T-cell (primary cell): ENCODE measurements at places on chromosomes 5 and 9. TPM values are rescaled to one million over a fixed set of nuclear protein-coding genes. Genes with fewer than 3 reads are reported as not detected.

DNA sequence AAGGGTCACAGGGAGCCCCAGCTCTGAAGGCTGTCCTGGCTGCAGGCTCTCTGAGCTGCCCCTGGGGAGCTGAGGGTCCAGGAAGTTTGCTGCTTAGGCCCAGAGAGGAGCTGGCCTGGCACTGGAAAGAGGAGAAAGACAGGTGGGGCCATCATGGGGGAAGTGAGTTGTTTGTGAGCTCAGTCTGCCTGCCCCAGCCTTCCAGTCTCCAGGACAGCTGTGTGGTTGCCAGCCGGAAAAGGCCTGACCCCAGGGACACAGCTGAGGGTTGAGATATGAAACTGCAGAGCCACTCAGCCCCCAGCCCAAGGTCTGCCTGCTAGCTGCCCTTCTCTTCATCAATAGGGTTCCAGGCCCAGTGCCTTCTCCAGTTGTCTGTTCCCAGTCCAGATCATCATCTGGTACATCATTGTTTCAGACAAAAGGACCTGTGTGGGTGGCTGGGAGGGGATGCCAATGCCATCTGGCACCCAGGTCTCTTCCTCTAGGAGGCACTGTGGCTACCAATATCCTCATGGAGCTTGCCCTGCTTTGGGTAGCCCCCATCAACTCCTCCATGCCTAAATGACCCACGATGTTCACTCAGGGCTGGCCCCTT, 4.3 kb upstream of the DDX41 start:
- DNase-seq: no peak

GRCh38 chr5:79488775-79489174, 25.2 kb downstream of the HOMER1 start:
- no peak for DNase-seq

DNA sequence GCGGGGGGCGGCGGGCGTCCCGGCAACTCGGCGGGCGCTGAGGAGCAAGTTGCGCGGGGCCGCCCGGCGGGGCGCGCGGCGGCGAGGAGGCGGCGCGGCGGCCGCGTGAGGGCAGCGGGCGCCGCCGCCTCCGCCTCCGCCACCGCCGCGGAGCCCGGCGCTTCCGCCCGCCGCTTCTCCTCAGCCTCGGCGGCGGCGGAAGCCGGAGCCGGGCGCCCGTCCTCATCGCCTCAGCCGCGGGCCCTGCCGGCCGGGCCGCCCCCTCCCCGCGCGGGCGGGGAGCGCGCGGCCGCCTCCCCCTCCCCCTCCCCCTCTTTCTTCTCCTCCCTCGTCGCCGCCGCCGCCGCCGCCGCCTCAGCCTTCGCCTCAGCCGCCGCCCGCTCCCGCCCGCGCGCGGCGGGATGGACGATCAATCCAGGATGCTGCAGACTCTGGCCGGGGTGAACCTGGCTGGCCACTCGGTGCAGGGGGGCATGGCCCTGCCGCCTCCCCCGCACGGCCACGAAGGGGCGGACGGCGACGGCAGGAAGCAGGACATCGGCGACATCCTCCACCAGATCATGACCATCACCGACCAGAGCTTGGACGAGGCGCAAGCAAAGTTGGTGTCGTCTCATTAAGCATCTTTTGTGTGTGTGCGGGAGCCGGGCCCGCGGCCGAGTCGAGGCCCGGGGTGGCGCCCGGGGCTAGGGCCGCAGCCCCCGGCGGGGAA, at the start of gene PBX3:
TSS of gene PBX3 (plus strand) at position 321 of the 712 bp plus-strand sequence.
- DNase-seq: peak; percentile 44

DNA sequence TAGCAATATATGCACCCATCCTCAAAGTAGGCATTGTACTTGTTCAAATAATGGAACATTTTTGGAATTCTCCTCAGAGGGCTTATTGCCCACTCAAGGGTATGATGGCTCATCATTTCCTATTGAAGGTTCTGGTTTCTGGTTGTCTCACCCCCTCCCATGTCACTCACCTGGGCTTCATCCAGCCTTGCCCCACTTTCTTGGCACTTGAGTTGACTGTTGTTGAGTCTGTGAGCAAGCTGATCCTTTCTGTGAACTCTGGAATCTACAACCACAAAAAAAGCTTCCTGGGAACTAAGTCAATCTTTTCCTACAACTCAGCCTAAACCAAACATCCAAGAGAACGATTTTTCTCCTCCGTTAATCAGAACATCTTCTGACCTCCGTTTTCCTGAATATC, 73.9 kb upstream of the ANKH start:
- DNase-seq: no peak

DNA sequence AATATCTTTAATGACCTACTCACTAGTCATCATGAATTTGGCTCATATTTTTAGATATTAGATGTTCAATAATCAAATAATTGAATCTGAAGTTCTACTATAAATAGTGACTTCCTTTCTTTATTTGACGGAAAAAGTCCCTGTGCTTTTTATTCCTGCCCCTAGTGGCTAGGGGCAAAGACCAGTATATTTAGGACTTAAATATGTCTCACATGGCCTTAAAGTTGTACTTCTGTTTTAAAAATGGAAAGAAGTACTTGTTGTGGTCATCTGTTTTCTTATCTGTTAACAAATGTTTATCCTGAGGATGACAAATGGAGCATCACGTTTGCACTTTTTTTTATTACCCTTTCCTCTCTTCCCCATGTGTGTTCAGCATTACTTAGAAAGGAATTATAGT, 89.2 kb upstream of the GRHPR start:
- no peak for DNase-seq

The IFNK gene
- total RNA-seq: not detected

- DNase-seq: no peak
Measured at GRCh38 chr5:140550147-140551079, 3.0 kb downstream of the EIF4EBP3 start.

The SLC22A4 gene
- not detected for total RNA-seq

DNA sequence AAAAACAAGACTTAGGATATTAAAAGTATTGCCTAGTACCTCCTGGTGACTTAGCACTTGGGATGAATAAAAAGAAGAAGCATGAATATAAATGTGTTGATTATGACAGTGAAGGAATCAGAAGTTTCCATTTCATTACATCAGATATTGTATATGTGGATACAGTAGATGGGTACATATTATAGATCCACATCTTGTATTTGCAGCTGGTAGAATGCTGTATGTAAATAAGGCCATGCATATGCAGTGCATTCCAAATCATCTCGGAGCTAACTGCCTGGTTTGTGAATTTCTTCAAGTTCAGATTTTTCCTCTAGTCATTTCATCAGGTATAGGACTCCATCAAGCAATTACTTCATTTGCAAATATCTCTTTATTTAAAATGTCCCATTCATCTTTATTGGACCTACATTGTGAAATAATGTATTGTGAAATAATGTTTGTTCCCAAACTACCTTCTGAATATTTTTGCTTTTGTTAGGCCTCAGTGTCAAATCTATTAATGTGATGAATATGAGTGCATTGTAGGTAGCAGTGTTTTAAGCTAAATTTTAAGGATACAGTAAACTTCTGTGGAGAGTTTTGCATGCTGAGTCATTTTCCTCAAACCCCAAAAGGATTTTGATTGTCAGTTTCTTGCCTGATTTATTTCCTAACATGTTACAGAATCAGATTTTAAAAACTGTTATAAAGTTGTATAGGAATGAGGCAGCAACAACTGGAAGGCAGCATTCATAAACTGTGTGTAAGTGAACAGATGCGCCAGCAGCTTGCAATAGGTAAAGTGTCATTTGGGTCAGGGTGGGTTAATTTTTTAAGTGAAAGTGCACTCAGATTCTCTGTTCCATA, 370.8 kb upstream of the RIOK2 start:
- no peak for DNase-seq

DNA sequence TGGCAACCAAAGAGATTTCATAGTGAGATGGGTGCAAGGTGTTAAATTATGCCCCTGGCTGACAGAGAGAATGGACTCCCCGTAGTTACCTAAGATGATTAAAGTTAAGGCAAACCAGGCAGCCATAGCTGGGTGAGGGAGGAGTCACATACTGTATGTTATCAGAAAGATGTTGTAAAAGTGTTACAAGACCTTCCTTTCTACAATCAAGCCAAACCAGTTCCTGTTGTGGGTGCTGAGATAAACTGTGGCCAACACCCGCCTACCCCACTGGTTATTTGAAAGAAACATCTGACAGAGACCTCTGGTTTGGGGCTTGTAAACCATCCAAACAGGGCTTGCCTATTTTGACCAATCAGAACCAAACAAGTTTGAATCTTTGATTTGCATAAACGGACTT, 684.7 kb upstream of the NUDT12 start:
- DNase-seq: no peak

The ATP10B gene
- total RNA-seq: 0.12 TPM

The SLC1A3 gene
- total RNA-seq: 0.12 TPM

DNA sequence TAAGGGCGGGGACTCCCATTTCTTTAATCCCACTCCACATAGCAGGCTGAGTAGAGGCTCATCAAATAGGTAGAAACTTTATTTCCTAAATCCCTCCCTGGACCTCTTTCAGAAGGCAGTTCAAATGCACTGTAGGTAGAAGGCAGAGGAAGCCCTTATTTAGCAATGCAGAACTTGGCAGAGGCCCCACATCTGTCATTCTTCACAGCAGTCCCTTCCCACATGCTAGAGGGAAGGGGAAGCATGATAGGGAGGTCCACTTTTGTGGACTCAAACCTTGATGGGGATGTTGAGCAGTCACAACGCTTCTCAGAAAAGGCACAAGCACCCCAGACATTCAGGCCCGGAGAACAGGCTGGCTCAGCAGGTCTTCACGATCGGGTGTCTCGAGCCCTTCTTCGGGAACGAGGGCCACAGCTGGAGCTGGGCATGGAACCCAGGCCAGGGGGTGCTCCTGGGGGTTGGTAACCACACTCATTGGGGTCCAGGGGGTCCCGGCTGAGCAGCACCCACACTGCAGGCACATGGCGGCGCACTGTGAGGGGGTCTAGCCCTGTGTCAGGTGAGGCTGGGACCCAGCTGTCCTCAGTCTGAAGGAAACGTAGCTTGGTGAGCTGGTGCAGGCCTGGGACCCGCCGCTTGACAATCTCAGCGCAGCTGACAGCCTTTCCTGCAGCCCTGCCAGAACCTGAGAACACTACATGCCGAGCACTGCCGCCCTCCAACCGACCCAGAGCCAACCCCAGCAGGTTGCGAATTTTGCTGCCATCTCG, 1.3 kb downstream of the RPP25L start:
- no peak for DNase-seq

DNA sequence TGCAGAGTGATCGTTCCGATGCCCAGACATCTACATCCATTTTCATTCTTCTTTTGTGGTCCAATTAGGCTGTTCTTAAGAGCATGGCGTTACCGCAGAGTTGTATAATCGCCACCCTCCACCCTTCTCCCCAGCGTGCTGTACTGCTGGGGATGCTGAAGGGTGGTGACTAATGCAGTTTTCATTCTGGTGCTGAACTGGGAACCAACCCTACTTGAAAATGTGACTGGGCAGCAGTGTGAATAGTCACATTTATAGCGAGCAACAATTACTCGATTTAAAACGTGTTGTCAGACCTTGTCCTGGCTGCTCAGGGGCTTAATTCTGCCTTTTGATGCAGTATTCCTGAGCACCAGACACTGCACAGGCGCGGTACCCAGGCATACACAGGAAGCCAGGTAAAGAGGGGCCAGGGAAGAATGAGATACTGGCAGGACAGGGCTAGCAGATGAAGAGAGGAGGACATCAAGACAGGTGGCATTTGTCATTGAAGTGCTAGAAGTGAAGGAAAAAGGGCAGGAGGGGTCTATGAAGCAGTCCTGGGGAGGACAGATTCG, 719 bp upstream of the ISCA1 start:
- DNase-seq: no peak

The PDGFRB gene
- total RNA-seq: 1.8 TPM

The ABLIM3 gene
- total RNA-seq: not detected

GRCh38 chr5:149641000-149641576, 59.8 kb downstream of the ARHGEF37 start:
- DNase-seq: no peak

The NPR2 gene
- 5.9 TPM for total RNA-seq

DNA sequence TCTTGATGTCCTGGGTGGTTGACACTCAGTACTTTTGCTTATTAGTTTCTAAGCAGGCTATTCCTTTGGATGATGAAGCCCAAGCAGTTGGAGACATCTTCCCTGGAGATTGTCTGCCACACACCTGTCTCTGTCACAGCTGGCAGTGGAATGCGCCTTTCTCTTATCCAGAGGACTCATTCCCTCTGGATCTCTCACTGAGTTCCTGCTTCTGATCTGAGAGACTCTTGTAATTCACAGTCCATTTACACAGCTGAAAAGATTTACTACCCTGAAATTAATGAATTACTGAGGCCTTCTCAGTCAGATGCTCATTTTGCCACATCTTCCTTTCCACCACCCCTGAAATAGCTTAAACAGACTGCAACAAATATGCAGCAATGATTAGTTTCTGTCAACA, 15.9 kb downstream of the TAL2 start:
- no peak for DNase-seq

GRCh38 chr9:80085668-80086067, 513.9 kb downstream of the TLE4 start:
- no peak for DNase-seq

The WDR41 gene
- 13.5 TPM for total RNA-seq

The SERF1B gene
- total RNA-seq: 29.3 TPM

GRCh38 chr9:88312517-88313103, 75.6 kb upstream of the SPIN1 start:
- no peak for DNase-seq

GRCh38 chr9:127773272-127773671, 5.2 kb downstream of the SH2D3C start:
- no peak for DNase-seq

- no peak for DNase-seq
Measured at GRCh38 chr5:110258460-110259216, 467.8 kb downstream of the TMEM232 start.

The DPYSL3 gene
- total RNA-seq: 0.09 TPM

The STOM gene
- 24.2 TPM for total RNA-seq

The GDF9 gene
- 1.9 TPM for total RNA-seq

DNA sequence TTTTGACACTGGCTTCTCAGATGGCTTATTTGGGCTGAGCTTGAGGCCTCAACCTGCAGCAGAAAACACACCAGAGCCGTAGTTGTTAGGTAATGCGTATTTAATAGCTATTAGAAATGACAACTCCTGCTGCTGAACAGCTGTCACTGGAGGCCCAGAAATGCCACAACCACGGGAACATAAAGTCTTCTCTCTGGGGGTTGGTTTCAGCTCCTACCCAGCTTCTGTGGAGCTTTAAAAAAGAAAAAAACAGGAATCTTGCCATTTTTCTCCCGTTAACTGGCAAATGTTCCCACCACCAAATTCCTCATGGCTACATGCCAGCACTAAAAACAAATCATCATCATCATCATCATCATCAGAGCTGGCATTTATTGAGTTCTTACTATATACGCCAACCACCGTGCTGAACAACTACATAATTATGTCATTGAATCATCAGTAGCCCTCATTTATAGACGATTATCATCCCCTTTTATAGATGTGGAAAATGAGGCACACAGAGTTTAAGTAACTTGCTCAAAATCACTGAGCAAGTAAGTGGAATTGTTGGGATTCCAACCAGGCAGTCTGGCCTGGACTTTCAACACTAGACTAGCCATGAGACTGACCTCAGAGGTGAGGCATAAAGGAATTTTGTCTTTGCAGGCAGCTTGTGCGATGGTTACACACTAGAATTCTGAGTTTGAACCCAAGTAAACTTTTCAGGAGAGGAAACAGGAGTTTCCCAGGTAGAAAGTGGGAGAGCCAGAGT, 185.3 kb upstream of the WWC1 start:
- no peak for DNase-seq

- no peak for DNase-seq
Measured at GRCh38 chr9:4306066-4306776, 6.4 kb upstream of the GLIS3 start.

GRCh38 chr5:115766608-115767007, 49.9 kb downstream of the CDO1 start:
- DNase-seq: no peak
